ENCODE measurements at places on chromosomes 12 and 14.

GRCh38 chr12:76555231-76555767, 4.3 kb downstream of the OSBPL8 start:
- no peak for DNase-seq
- peaks cover 82% of the 10 kb centered on the region for H3K4me1 ChIP-seq
- peaks cover 9% of the 10 kb centered on the region for H3K36me3 ChIP-seq
- no peaks in the 10 kb centered on the region for H3K27me3 ChIP-seq

DNA sequence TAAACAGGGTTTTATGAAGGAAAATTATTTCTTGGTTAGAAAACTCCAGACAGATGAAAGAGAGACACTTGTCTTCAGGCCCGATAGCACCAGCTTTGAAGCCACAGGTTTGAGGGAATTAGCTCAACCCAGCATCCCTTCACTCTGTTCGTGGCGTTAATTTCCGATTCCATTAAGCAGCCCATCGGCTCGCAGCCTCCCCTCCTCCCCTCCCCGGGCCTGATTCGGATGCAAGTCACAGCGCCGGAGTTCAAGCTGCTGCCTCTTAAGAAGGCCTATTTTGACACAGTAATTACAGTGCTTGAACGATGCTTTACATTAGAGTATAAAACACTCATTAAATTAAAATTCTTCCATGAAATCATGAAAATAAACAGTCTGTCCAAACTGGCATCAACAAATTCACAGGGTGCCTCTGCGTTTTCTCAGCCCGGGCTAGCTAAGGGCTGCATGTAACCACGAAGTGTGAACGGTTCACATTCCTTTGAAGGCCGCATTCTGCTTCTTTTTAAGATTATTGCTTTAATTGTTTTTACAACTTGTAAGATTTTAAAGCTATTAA, 145.8 kb downstream of the DICER1 start:
- H3K4me3 ChIP-seq, result no peak overlapping the region
- no peak overlapping the region for H3K27ac ChIP-seq
- H3K27me3 ChIP-seq, result peaks cover 31% of the 10 kb centered on the region
- no peaks in the 10 kb centered on the region for H3K36me3 ChIP-seq
- DNase-seq, result no peak
- H3K4me1 ChIP-seq, result no peaks in the 10 kb centered on the region

- H3K4me3 ChIP-seq, result no peak overlapping the region
- H3K27me3 ChIP-seq, result peaks cover 1% of the 10 kb centered on the region
- no peak for DNase-seq
- H3K4me1 ChIP-seq, result peaks cover 11% of the 10 kb centered on the region
- H3K36me3 ChIP-seq, result no peaks in the 10 kb centered on the region
Measured at GRCh38 chr14:34691206-34691605, 23.2 kb downstream of the CFL2 start.

- no peaks in the 10 kb centered on the region for H3K4me1 ChIP-seq
- H3K27me3 ChIP-seq, result peaks cover 15% of the 10 kb centered on the region
- H3K27ac ChIP-seq, result no peak overlapping the region
- H3K36me3 ChIP-seq, result no peaks in the 10 kb centered on the region
- no peak overlapping the region for H3K4me3 ChIP-seq
Measured at GRCh38 chr14:76591266-76591665, 170.0 kb upstream of the VASH1 start.

- DNase-seq, result no peak
- no peak overlapping the region for H3K27ac ChIP-seq
- H3K4me3 ChIP-seq, result no peak overlapping the region
- H3K27me3 ChIP-seq, result no peaks in the 10 kb centered on the region
Measured at GRCh38 chr12:129246630-129247029, 393.4 kb downstream of the GLT1D1 start.

GRCh38 chr14:105049753-105050550, 15.3 kb downstream of the GPR132 start:
- H3K27ac ChIP-seq, result no peak overlapping the region
- DNase-seq, result no peak
- peaks cover 54% of the 10 kb centered on the region for H3K36me3 ChIP-seq
- H3K4me1 ChIP-seq, result peaks cover 13% of the 10 kb centered on the region
- no peak overlapping the region for H3K4me3 ChIP-seq

DNA sequence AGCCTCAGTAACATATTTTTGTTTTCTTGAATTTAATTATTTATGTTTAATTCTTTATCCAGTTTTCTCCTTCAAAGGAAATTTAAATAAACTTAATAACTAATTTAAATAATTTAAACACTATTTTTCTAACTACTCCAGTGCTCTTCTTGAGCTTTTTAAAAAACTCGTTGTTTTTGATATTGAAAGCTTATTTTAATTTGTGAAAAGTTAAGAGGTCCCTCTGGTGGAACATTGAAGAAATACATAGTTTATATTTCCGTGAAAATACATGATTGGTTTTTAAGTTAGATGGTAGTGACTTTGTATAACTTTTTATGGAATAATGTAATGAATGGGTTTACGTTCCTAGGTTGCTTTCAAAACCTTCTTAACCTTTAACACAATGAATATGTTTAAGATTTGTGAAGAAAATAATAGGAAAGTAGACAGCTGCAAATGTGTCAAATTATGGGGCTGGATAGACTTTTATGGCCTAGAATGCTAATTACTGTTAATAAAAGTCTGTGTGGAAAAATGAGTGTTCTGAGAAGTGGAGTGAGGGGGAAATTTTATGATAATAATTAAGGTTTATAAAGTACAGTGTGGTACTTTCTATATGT, 45.9 kb upstream of the MSRB3 start:
- peak overlapping the region; percentile 64 for H3K27ac ChIP-seq
- DNase-seq, result no peak
- H3K36me3 ChIP-seq, result peaks cover 27% of the 10 kb centered on the region
- H3K27me3 ChIP-seq, result no peaks in the 10 kb centered on the region
- peaks cover 9% of the 10 kb centered on the region for H3K4me1 ChIP-seq

GRCh38 chr14:105867961-105868599, 341.7 kb downstream of the TMEM121 start:
- no peaks in the 10 kb centered on the region for H3K27me3 ChIP-seq
- peaks cover 10% of the 10 kb centered on the region for H3K36me3 ChIP-seq
- H3K27ac ChIP-seq, result no peak overlapping the region
- no peak overlapping the region for H3K4me3 ChIP-seq
- no peak for DNase-seq

- no peak for DNase-seq
- peaks cover 2% of the 10 kb centered on the region for H3K27me3 ChIP-seq
- no peak overlapping the region for H3K4me3 ChIP-seq
- no peaks in the 10 kb centered on the region for H3K4me1 ChIP-seq
- no peak overlapping the region for H3K27ac ChIP-seq
Measured at GRCh38 chr14:39230416-39231035, 3.2 kb upstream of the MIA2 start.

- H3K4me1 ChIP-seq, result no peaks in the 10 kb centered on the region
- no peak overlapping the region for H3K27ac ChIP-seq
- H3K4me3 ChIP-seq, result no peak overlapping the region
Measured at GRCh38 chr12:52186118-52186840, 5.5 kb downstream of the KRT80 start.

DNA sequence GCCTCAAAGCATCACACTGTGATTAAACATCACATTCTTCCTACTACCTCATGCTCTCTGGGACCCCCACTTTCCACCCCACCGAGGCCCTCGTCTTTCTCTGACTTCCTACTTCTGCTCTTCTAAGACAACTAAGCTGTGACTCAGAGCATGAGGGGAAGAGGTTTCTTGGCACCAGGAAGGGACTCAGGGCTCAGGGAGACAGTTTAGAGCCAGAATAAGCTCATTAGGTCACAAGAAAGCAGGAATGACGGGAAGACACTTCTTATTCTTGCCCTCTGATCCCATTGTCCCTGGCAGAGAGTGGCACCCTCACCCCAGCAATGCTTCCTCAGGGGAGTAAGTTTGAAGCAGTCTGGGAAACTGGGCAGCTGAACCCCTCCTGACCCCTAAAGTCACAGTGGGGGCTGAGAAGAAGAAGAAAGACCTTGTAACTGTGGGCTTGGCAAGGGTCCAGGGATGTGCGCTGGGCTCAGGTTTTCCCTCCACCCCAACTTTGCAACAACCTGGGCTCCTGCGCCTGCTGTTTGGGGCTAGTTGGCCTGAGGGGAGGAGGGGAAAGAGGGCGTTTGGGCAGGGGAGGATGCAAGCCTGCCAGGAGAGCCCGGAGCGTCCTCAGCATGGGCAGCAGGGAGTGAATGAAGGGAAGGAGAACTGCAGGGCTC, 64.6 kb upstream of the ACTN1 start:
- peaks cover 23% of the 10 kb centered on the region for H3K27me3 ChIP-seq
- H3K4me1 ChIP-seq, result no peaks in the 10 kb centered on the region
- no peak for DNase-seq
- no peak overlapping the region for H3K4me3 ChIP-seq

- no peak for DNase-seq
- H3K4me3 ChIP-seq, result no peak overlapping the region
- H3K27me3 ChIP-seq, result peaks cover 8% of the 10 kb centered on the region
- H3K27ac ChIP-seq, result no peak overlapping the region
- H3K36me3 ChIP-seq, result no peaks in the 10 kb centered on the region
- H3K4me1 ChIP-seq, result peaks cover 3% of the 10 kb centered on the region
Measured at GRCh38 chr14:74630881-74631690, 19.0 kb upstream of the LTBP2 start.

GRCh38 chr14:47543459-47543858, 131.9 kb downstream of the MDGA2 start:
- H3K36me3 ChIP-seq, result no peaks in the 10 kb centered on the region
- no peak overlapping the region for H3K4me3 ChIP-seq
- no peak for DNase-seq

GRCh38 chr12:4032924-4033615, 159.9 kb upstream of the PARP11 start:
- no peak for DNase-seq
- H3K36me3 ChIP-seq, result no peaks in the 10 kb centered on the region
- peaks cover 18% of the 10 kb centered on the region for H3K27me3 ChIP-seq
- H3K27ac ChIP-seq, result no peak overlapping the region

DNA sequence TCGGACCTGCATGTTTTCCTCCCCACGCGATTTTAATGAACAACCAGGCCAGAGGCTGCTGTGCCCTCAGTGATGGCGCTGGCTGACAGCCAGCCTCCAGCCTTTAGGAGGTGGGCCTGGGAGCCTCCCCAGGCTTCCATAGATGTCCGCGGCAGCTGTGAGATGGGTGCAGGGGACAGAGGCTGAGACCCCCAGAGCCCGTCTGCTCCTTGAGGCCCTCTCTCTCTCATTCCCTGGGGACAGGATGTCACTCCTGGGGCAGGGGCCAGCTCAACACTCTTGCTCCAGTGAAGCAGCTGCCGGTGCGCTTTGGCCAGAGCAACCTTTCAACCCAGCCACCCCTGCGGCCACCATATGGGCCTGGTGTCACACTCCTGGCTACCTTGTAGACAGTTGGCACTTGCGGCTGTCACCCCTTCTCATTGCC, 24.8 kb downstream of the MVK start:
- H3K27ac ChIP-seq, result no peak overlapping the region
- H3K4me3 ChIP-seq, result no peak overlapping the region
- peaks cover 8% of the 10 kb centered on the region for H3K4me1 ChIP-seq
- peaks cover 11% of the 10 kb centered on the region for H3K36me3 ChIP-seq
- H3K27me3 ChIP-seq, result no peaks in the 10 kb centered on the region
- DNase-seq, result no peak

DNA sequence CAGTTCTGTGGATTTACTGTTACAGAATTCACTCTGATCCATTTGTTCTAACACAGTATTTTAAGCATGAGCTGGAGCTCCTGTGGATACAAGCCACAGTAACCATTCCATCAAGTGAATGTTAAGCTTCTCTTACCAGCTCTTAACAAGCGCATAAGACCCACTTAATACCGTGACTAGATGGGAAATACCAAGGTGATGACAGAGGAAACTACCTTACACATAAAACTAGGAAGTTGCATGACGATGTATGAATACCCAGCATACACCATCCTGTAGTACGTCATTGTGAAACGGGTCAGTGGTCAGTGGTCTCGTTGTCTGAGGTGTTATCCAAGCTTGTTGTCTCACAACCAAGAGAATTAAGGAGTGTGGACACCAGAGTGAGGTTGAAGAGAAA, 2.0 kb upstream of the GALC start:
- H3K27ac ChIP-seq, result peak overlapping the region; percentile 99
- peaks cover 53% of the 10 kb centered on the region for H3K4me1 ChIP-seq
- H3K36me3 ChIP-seq, result peaks cover 4% of the 10 kb centered on the region
- H3K27me3 ChIP-seq, result no peaks in the 10 kb centered on the region
- peak overlapping the region; percentile 11 for H3K4me3 ChIP-seq
- DNase-seq, result no peak

GRCh38 chr12:64184216-64184615, 37.9 kb downstream of the KICS2 start:
- no peak overlapping the region for H3K27ac ChIP-seq
- no peak for DNase-seq
- H3K4me1 ChIP-seq, result no peaks in the 10 kb centered on the region
- H3K27me3 ChIP-seq, result no peaks in the 10 kb centered on the region
- peaks cover 6% of the 10 kb centered on the region for H3K36me3 ChIP-seq
- H3K4me3 ChIP-seq, result no peak overlapping the region

DNA sequence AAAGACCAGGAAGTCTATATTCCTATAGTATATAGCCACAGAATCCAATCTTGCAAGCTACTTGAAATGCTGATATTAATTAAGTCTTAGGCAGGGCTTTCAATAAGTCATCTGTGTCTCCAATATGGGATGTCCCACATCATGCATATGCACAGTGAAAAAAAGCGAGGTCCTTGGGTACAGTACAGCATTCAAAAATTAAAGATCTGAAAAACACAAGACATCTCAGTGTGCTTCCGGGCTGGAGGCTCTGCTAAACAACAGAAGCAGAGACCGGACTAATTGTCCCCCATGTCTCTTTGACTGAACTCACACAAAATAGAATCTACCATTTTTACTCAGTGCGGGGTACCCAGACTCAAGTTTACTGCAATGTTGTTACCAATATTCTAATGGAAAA, 156.0 kb downstream of the DAD1 start:
- no peak for DNase-seq
- H3K4me1 ChIP-seq, result peaks cover 39% of the 10 kb centered on the region
- H3K27ac ChIP-seq, result peak overlapping the region; percentile 8
- no peaks in the 10 kb centered on the region for H3K36me3 ChIP-seq
- H3K4me3 ChIP-seq, result no peak overlapping the region
- H3K27me3 ChIP-seq, result peaks cover 14% of the 10 kb centered on the region

DNA sequence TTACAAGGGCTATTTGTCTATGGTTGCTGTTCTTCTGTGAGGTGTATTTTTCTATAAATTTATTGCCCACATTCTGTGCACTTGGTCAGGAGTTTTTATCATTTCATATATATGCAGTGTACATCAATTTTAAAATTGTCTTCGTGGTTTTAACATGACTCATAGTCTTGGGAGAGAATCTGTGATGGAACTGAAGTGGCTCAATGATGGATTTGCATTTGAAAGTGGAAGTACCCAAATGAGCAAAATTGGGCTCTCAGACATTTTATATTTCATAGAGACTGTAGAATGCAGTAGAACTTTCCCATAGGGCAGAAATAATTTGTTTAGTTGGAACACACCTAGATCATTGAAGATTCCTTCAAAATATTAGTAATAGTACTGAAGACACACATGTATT, 1.9 kb upstream of the SCFD1 start:
- peak overlapping the region; percentile 81 for H3K27ac ChIP-seq
- DNase-seq, result no peak
- peaks cover 45% of the 10 kb centered on the region for H3K4me1 ChIP-seq
- no peaks in the 10 kb centered on the region for H3K27me3 ChIP-seq
- H3K36me3 ChIP-seq, result peaks cover 28% of the 10 kb centered on the region
- peak overlapping the region; percentile 75 for H3K4me3 ChIP-seq
